Stimulated activated naive CD4-positive, alpha-beta T cell (primary cell): ENCODE measurements at places on chromosomes 16 and 17.

GRCh38 chr16:78679546-78679945 lies 580.1 kb downstream of the WWOX start:
- no peak for DNase-seq

GRCh38 chr16:11356573-11357331 lies 11.5 kb downstream of the RMI2 start:
- peak; percentile 8 for DNase-seq

DNA sequence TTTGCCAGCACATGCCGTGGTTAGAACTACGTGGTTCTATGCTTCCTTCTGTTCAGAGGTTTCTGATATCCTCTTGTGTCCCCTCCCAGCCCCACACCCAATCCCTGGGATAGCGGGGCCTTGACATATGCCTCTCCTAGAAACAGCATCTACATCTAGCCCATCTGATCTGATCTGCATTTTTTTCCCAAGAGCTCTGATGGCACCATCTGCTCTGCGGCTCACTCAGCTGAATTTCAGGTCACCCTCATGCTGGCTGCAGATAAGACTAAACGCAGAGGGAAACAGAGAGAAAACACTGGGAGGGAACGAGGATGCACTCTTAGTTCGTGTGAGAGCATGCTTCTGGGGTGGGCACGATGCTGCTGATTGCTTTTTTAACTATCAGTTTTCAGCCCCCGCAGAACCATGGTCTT lies 10.7 kb downstream of the WIPI1 start:
- no peak for DNase-seq

DNA sequence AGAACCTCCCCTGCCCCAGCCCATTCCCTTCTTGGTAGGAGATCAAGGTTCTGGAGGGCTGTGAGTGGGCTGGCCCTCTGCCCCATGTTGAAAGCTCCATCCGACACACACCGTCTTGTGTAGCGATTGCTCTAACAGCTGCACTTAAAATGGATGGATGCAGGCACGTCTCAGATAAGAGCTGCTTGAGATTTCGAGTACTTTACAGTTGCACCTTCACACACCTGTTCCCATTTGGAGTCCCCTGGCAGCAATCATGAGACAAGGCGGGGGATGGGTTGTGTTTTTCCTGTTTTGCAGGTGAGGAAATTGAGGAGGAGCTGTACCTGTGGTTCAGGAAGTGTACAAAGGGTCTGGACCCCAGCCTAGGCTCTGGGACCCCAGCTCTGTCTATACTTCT lies 25.6 kb upstream of the TAC4 start:
- no peak for DNase-seq

DNA sequence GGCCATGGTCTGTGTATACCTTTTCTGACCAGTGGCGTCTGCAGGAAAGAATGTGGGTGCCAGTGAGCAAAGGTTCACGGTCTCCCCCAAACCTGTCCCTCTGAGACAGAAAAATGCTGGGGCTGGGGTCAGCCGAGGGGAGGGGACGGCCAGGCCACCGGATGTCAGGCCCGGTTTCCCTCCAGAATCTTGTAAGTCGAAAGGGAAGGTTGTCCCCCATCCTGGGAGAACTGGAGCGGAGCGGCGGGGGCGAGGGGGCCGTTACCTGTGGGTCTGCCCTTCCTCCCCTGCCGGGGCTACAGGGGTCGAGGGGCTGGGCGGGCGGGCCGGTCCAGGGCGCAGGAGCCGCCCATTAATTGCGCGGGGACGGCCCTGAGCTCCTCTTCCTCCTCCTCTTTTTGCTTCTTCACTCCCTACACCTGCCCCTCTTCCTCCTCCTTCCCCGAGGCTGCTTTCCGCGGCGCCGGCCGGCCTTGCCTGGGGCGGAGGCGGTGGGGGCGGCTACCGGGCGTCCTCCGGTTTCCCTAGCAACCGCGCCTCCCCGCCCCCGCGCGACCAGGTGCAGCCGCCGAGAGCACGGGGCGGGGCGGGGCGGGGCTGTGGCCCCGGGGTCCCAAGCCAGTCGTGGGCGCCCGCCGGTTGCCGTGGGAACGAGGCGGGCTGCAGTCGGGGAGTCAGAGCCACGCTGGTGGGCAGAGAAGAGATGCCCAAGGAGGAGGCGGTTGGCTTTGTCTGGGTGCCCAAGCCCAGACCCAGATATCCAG lies at the start of gene MARCHF10:
Gene MARCHF10 (minus strand): TSS at position 503 of the 764 bp plus-strand sequence. CDS start 6,579 bp downstream, outside the sequence.
- DNase-seq, result no peak

GRCh38 chr16:86151239-86151851 lies 252.4 kb downstream of the IRF8 start:
- no peak for DNase-seq

DNA sequence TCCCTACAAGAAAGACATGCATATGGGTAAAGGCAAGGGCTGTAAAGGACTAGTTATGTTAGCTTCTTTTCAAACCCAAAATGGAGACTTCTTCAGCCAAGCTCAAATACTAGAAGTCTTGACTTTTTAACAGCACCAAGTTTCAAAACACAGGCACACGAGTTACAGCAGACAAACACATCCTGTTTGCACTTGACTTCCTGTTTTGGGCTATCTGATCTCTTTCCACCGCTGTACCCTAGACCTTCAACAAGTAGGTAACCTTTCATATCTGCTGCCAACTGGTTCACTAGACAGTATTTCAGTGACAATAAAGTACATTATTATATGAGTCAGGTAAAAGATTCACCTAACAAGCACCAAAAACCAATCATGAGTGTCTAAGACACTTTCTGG lies 12.3 kb downstream of the RFFL start:
- DNase-seq, result no peak

GRCh38 chr17:79844869-79845600 lies 5.8 kb upstream of the CBX4 start:
- DNase-seq, result peak; percentile 32

DNA sequence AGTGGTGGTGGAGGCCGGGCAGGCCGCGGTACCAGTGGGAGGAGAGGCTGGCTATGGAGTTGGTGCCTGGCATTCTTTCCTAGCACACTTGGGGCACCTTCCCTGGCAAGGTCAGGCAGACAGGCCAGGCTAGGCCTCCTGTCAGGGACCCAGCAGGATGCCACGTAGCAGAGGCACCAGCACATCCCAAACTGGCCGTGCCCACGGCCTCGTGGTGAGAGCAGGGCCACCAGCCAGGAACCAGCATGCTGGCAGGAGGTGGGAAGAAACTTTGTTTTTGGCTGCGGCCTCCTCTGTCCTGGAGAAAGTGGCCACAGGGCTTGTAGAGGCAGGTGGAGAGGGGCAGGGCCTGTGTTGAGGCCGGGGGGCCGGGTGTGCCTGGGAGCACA lies 57.6 kb upstream of the CBFA2T3 start:
- DNase-seq, result no peak

DNA sequence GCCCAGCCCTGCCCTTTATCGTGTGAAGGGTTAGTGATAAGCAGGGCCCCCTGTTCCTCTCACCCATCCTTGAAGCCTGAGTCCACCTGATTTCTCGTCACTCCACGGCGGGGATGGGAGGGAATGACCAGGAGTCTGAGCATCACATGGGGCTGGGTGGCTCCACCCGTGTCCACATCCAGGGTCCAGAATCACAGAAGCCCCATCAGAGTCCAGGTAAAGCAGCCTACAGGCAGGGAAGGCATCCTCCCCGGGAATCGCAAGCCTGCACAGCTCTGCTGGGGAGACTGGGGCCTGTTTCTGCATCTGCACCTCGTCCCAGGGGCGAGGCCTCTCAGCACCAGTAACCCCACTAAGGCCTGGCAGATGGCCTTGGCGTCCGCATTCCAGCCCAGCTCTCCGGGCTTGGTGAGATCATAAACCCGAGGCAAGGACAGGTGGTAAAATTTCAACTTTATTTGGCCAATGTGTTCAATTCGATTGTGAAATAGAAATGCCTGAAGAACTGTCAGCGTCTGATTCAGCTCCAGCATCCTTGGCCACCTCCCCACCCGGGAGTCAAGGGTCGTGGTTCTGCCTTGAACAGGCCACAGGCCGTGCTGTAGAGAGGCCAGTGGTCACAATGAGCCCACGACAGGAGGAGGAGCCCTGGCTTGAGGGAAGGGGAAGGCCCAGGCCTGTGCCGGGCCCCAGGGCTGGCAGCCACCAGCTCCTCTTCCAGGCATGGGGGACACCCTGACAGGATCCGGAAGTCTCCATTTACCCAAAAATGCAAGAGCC lies 8.1 kb upstream of the PPP1R27 start:
- no peak for DNase-seq

GRCh38 chr17:48393283-48393682 lies 36.7 kb downstream of the SKAP1 start:
- DNase-seq, result no peak

GRCh38 chr17:1109606-1110540 lies 69.9 kb downstream of the ABR start:
- DNase-seq, result no peak

- DNase-seq, result no peak
Observed at GRCh38 chr16:8649829-8650554, 24.4 kb upstream of the ABAT start.

GRCh38 chr16:57126411-57126810 lies 34.0 kb downstream of the CPNE2 start:
- DNase-seq, result no peak

DNA sequence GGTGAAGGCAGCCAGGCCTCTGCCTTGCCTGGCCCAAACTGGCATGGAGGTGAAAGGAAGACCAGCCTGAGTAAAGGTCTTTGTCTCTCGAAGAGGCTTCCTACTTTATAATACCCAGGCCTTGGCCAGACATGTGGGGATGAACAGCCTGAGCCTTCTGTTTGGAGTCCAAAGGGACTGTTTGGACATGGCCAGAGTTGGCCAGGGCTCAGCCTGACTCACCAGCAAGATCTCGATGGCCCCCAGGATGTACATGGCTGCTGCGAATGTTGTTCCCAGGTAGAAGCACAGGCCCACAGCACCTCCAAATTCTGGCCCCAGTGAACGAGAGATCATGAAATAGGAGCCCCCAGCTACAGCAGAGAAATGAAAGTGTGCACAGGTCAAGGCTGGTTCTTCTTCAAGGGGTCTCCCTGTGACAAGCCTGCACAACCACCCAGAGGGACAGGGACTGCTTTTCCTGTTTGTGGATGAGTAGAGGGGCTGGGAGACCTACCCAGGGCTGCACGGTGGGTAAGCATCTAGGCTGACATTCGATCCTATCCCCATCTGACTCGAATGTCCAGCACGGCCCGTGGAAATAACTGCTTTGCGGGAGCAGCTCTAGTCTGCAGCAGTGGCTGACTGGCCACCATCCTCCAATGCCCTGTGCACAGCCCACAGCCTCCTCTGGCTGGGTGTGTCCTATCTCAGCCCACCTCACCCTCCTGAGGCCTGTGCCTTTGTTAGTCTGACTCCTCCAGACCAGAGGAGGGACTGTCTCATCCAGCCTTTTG lies 10.7 kb upstream of the LCAT start:
- no peak for DNase-seq

- no peak for DNase-seq
Observed at GRCh38 chr17:15384142-15384787, 42.9 kb upstream of the TEKT3 start.

- DNase-seq, result no peak
Observed at GRCh38 chr17:57548421-57549410, 196.4 kb downstream of the CCDC182 start.

- no peak for DNase-seq
Observed at GRCh38 chr17:56881685-56882295, 32.1 kb downstream of the TRIM25 start.

DNA sequence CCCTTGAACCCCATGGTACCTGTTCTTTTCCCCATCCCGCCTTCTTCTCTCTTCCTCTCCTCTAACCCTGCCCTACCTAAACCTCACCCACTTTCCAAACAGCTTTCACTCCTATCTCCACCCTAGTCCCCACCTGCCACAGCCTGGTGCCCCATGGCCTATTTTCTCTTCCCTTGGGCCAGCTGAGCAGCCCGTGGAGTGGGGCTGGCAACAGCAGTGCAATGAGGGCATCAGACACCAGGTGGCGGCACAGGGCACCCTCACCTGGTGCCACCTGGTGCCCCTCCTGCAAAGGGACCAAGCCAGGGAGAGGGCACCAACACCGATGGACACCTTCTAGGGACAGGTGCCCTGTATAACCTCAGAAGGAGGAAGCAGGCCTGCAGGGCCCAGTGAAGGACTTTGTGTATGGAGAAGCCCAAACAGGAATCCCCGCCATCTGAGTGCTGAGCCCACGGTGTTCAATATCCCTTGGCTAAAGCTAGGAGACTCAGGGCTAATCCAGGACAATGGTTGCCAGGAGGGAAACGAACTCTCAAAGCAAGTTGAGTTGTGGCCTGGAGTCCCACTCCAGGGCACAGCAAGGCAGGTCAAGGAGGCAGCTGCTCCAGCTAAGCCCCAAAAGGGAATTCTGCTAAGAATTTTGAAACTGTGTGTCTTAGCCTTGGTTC lies 4.0 kb upstream of the ABCC3 start:
- DNase-seq, result peak; percentile 29

GRCh38 chr17:47966079-47966519 lies 4.8 kb upstream of the CDK5RAP3 start:
- no peak for DNase-seq
